ENCODE measurements at places on chromosomes 5 and 9. TPM values are rescaled to one million over a fixed set of nuclear protein-coding genes. Genes with fewer than 3 reads are reported as not detected.

CDHR2 gene
- 1.7 TPM for total RNA-seq

DNA sequence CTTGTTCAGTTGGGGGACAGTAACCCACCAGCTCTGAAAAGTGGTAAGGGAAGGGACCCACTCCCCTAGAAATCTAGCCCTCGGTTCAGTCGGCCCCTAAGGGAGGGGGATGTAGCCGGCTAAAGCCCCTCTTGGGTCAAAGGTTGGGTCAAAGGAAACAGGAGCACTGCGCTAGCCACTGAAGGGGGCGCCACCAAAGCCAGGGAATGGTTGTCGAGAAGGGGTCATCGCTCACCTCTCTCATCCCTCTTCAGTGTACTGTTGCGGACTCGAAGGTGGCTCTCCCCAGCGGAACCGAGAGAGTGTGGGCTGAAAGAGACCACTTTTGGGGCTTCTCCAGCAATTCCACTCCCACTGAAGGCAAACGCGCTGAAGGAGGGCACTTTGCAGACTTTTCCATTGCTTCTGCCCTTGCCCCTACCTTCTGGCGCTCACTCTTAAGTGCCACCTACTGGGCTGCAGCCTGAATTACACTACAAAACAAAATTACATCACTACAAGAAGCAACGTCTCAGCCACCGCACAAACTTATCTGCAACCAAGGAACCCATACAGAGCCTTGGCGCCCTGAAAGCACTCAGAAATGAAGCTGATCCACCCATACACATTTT is 396.9 kb downstream of the PDE4D start:
- no peaks in the 10 kb centered on the region for H3K4me1 ChIP-seq
- H3K4me3 ChIP-seq: no peak overlapping the region
- no peak overlapping the region for H3K27ac ChIP-seq
- DNase-seq: peak; percentile 8
- no peaks in the 10 kb centered on the region for H3K36me3 ChIP-seq
- H3K27me3 ChIP-seq: no peaks in the 10 kb centered on the region

ZFP62 gene
- total RNA-seq: 61.8 TPM

DNA sequence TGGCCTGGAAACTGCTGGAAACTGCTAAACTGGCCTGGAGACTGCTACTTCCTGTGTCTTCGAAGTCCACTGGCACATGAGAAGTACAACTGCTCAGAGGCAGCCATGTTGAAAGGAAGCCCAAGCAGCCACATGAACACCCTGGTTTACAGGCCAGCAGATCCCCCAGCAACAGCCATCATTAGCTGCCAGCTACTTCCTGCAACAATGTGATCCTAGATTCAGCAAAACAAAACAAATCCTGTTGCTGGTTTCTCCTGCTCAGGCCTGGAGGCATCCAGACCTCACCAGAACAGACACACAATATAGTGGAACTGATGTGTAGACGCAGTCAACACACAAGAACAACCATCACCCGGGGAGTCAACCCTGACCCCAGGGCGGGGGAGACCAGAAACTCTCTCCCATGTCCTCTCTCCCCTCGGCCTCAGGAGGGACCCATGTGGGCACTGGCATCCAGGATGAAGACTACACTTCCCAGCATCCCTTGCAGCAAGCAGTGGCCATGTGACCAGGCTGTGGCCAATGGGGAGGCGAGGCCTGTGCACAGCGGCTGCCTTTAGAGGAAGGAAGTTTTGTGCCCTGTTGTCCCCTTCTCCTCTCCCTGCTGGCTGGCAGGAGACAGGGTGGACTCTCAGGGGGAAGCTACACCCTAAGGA is 9.2 kb upstream of the LCN15 start:
- peaks cover 7% of the 10 kb centered on the region for H3K4me1 ChIP-seq
- no peak overlapping the region for H3K4me3 ChIP-seq
- no peaks in the 10 kb centered on the region for H3K36me3 ChIP-seq
- no peak overlapping the region for H3K27ac ChIP-seq
- peak; percentile 69 for DNase-seq

FBP1 gene
- total RNA-seq: 3.4 TPM

DNA sequence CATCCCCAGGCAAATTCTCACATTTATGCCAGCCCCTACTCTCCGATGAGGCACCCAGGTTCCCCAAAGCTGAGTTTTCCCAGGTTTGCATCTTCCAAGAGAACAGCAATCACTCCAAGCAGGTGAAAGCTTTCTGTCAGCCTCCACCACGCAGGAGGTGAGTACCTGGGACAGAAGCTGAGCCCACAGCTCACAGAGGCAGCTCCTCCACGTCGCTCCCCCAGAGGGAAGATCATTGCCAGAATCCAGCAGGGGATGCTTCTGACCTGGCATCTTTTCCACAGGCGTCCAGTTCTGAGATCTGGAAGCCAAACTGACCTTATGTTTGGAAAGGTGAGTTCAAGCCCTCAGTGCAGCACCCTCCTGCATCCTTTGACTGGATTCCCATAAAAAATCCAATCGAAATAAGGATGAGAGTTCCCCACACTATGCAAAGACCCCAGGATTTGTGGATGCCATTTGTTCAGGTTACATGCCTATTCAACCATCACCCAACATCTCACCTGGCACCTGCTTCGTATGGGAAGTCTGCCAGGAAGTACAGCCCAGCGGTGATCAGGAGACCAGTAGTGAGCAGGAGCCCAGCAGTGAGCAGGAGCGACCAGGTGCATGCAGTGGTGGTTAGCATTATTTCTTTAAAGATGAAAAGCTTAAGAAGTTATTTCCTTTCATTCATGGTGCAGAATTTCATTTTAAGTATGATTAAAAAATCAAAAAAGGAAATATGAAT is 47.4 kb upstream of the OLFM1 start:
- H3K36me3 ChIP-seq: no peaks in the 10 kb centered on the region
- H3K27me3 ChIP-seq: no peaks in the 10 kb centered on the region
- H3K27ac ChIP-seq: no peak overlapping the region
- no peaks in the 10 kb centered on the region for H3K4me1 ChIP-seq
- DNase-seq: no peak

GRCh38 chr5:26669523-26669922 is 368.9 kb downstream of the CDH9 start:
- no peak for DNase-seq
- no peak overlapping the region for H3K4me3 ChIP-seq
- no peaks in the 10 kb centered on the region for H3K27me3 ChIP-seq

DNA sequence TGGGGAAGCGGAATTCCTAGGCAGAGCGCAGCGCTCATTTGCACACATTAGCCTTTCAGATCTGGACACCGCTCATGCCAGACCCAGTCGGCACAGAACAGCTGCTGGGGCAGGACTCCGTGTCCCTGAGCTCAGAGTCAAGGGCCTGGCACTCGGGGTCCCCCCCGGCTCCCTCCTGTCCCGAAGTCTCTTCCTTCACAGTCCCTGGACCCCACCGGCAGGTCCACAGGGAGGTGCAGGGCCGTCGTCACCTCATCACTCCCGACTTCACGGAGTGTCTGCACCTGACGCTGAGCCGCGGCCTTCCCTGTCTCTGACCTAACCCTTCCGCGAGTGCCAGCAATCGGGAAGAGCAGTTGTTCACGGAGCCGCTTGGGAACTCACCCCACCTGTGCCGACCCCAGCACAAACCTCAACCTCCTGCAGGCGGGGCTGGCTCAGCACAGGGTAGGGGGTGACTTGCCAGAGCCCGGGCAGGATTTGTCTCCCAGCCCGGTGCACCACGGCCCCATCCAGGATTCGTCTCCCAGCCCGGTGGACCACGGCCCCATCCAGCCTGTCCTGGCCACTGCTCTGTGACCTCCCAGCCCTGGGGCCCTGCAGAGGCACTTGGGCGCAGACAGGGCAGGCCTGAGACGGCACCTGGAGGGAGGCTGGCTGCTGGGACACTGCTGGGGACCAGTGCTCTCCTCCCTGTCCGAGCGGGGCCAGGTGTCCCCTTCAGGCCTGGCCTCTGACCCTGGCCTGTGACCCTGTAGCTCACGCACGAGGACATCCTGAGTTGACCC is 9.9 kb upstream of the SLC9A3 start:
- H3K27ac ChIP-seq: no peak overlapping the region
- DNase-seq: no peak
- peaks cover 58% of the 10 kb centered on the region for H3K27me3 ChIP-seq
- H3K36me3 ChIP-seq: no peaks in the 10 kb centered on the region
- peaks cover 31% of the 10 kb centered on the region for H3K4me1 ChIP-seq

ATP10B gene
- total RNA-seq: not detected

UHRF2 gene
- 153 TPM for total RNA-seq

GRIN1 gene
- total RNA-seq: not detected

DNA sequence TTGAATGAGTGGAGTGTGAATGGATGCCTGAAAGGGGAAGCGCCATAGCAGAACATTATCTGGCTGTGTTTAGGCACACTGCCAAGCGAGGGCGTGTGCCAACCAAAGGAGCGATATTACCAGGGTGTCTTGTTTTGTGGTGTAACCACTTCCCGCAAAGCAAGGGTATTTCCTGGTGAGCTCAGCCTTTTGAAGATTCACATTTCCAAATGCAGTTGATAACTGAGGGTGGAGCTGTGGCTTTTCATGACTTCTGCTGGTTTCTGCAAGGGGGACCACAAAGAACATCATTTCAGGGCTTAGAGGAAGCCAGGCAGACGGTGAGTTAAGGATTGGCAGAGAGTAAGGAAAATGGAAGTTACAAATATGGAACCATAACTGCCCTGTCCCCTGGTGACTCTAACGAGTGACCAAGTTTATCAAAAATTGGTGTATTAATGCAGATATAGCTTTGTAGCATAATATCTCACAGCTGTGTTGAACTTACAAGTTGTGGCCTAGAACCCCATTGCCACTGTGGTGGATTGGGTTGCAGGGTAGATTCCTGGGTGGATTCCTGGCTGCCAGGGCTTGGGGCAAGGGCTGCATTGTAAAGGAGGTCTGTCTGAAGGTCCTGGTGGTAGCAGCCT is 71.4 kb downstream of the RALGPS1 start:
- peaks cover 3% of the 10 kb centered on the region for H3K36me3 ChIP-seq
- DNase-seq: peak; percentile 90
- H3K4me1 ChIP-seq: peaks cover 24% of the 10 kb centered on the region
- H3K27me3 ChIP-seq: no peaks in the 10 kb centered on the region
- H3K4me3 ChIP-seq: no peak overlapping the region

DNA sequence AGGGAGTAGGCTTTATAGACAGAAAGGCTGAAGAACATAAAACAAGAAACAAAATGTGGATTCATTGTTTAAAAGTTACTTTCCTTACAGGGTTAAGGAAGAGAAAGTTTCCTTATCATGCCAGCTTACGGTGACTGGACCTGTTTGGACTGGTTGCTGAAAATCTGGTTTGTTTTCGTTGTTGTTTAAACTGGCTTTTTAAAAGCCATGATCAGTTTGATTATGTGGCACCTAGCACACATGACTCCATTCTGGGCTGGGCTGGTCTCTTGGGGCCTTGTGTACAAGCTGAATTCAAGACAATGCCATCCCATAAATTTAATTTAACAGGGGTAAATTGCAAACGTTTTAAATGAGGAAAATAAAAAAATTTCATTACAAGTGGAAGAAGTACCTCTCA is 18.4 kb upstream of the ZNF474 start:
- no peak overlapping the region for H3K27ac ChIP-seq
- H3K27me3 ChIP-seq: no peaks in the 10 kb centered on the region
- no peaks in the 10 kb centered on the region for H3K36me3 ChIP-seq

FCHO2 gene
- total RNA-seq: 6.5 TPM

- peaks cover 4% of the 10 kb centered on the region for H3K27me3 ChIP-seq
- no peak for DNase-seq
- H3K36me3 ChIP-seq: no peaks in the 10 kb centered on the region
- H3K4me1 ChIP-seq: no peaks in the 10 kb centered on the region
- H3K4me3 ChIP-seq: no peak overlapping the region
- H3K27ac ChIP-seq: no peak overlapping the region
Measured at GRCh38 chr5:72123764-72124376, 16.6 kb downstream of the MAP1B start.

DNA sequence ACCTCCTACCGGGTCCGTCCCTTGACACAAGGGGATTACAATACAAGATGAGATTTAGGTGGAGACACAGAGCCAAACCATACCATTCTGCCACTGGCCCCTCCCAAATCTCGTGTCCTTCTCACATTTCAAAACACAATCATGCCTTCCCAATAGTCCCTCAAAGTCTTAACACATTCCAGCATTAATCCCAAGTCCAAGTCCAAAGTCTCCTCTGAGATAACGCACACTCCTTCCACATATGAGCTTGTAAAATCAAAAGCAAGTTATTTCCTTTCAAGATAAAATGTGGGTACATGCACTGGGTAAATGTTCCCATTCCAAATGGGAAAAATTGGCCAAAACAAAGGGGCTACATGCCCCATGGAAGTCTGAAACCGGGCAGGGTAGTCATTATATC is 463.9 kb upstream of the CDH9 start:
- DNase-seq: no peak
- H3K4me3 ChIP-seq: no peak overlapping the region

CTXN3 gene
- total RNA-seq: not detected

- H3K36me3 ChIP-seq: no peaks in the 10 kb centered on the region
- H3K27me3 ChIP-seq: no peaks in the 10 kb centered on the region
- DNase-seq: no peak
Measured at GRCh38 chr9:113653746-113654604, 190.4 kb downstream of the RGS3 start.

IL3 gene
- not detected for total RNA-seq

LPAR1 gene
- total RNA-seq: not detected

- H3K27ac ChIP-seq: no peak overlapping the region
- no peaks in the 10 kb centered on the region for H3K36me3 ChIP-seq
- no peak for DNase-seq
- H3K4me3 ChIP-seq: no peak overlapping the region
- H3K4me1 ChIP-seq: no peaks in the 10 kb centered on the region
Measured at GRCh38 chr9:37921546-37922300, 17.8 kb upstream of the SLC25A51 start.

GRCh38 chr9:4603830-4604229 is 58.3 kb upstream of the PLPP6 start:
- H3K4me3 ChIP-seq: no peak overlapping the region
- no peaks in the 10 kb centered on the region for H3K4me1 ChIP-seq
- no peak for DNase-seq
- no peak overlapping the region for H3K27ac ChIP-seq
- no peaks in the 10 kb centered on the region for H3K27me3 ChIP-seq
- no peaks in the 10 kb centered on the region for H3K36me3 ChIP-seq

DNA sequence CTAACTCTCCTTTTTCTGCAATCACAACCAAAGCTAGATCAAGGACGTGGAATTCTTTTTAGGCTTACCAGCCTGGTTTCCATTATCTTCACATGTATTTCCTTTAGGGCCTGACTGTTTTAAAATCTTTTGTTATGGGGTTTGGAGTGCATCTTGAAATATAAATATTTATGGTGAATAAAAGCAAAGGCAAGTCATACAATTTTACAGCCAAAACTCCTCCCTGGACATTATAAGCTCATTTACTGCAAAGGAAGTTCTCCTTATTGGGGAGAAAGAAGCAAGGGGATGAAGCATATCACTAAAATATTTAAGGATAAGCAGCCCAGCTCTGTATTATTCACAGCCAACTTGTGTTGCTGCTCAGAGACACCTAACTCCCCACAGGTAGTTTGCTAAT is 132.2 kb upstream of the TARS1 start:
- no peaks in the 10 kb centered on the region for H3K36me3 ChIP-seq
- no peak for DNase-seq
- no peak overlapping the region for H3K27ac ChIP-seq
- H3K27me3 ChIP-seq: no peaks in the 10 kb centered on the region

GRCh38 chr9:120413121-120414048 is 166.6 kb downstream of the CDK5RAP2 start:
- no peak overlapping the region for H3K4me3 ChIP-seq
- no peaks in the 10 kb centered on the region for H3K36me3 ChIP-seq
- H3K27ac ChIP-seq: no peak overlapping the region
- H3K4me1 ChIP-seq: no peaks in the 10 kb centered on the region
- DNase-seq: no peak
- H3K27me3 ChIP-seq: no peaks in the 10 kb centered on the region

GRCh38 chr5:61329550-61330128 is 2.4 kb upstream of the ZSWIM6 start:
- H3K4me3 ChIP-seq: no peak overlapping the region
- H3K27ac ChIP-seq: no peak overlapping the region
- peaks cover 3% of the 10 kb centered on the region for H3K27me3 ChIP-seq
- no peaks in the 10 kb centered on the region for H3K36me3 ChIP-seq
- peaks cover 33% of the 10 kb centered on the region for H3K4me1 ChIP-seq
- peak; percentile 42 for DNase-seq

PAEP gene
- total RNA-seq: not detected
